ENCODE measurements at places on chromosomes 11 and 22.

- H3K27me3 ChIP-seq: no peaks in the 10 kb centered on the region
- no peak for DNase-seq
- H3K36me3 ChIP-seq: no peaks in the 10 kb centered on the region
- H3K4me3 ChIP-seq: no peak overlapping the region
These were observed 13.0 kb downstream of the MS4A3 start for GRCh38 chr11:60069450-60069849.

- H3K4me3 ChIP-seq: no peak overlapping the region
- DNase-seq: no peak
- H3K4me1 ChIP-seq: peaks cover 55% of the 10 kb centered on the region
- peak overlapping the region; percentile 30 for H3K27ac ChIP-seq
- no peaks in the 10 kb centered on the region for H3K36me3 ChIP-seq
- peaks cover 12% of the 10 kb centered on the region for H3K27me3 ChIP-seq
These were observed 554.2 kb downstream of the NTM start for GRCh38 chr11:131924457-131925201.

GRCh38 chr22:49153921-49154320 lies 673.8 kb downstream of the BRD1 start:
- H3K27ac ChIP-seq: no peak overlapping the region
- H3K4me1 ChIP-seq: peaks cover 70% of the 10 kb centered on the region
- no peak for DNase-seq
- no peaks in the 10 kb centered on the region for H3K36me3 ChIP-seq

GRCh38 chr11:97498891-97499290 lies 1109.1 kb downstream of the JRKL start:
- H3K4me1 ChIP-seq: no peaks in the 10 kb centered on the region
- no peaks in the 10 kb centered on the region for H3K36me3 ChIP-seq
- H3K4me3 ChIP-seq: no peak overlapping the region
- H3K27me3 ChIP-seq: no peaks in the 10 kb centered on the region
- H3K27ac ChIP-seq: no peak overlapping the region

DNA sequence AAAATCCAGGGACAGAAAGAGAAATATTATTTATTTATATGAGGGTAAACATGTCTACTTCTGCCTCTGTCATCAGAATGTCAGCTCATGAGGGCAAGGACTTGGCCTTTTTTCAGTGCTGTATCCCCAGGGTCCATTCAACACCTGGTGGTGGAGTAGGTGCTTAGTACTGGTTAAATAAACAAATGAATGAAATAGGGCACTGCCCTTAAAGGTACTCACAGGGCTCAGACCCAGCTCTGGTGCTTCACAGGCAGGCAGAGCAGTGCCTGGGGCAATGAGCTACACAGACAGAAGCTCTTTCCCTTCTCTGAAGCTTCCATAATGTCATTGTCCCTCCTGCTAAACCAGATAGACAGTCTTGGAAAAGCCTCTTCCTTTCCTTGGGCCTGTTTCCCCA lies 30.9 kb downstream of the P4HA3 start:
- DNase-seq: no peak
- H3K36me3 ChIP-seq: no peaks in the 10 kb centered on the region
- no peak overlapping the region for H3K27ac ChIP-seq
- H3K4me1 ChIP-seq: peaks cover 22% of the 10 kb centered on the region
- no peak overlapping the region for H3K4me3 ChIP-seq

- DNase-seq: no peak
- no peak overlapping the region for H3K27ac ChIP-seq
- no peaks in the 10 kb centered on the region for H3K27me3 ChIP-seq
- no peak overlapping the region for H3K4me3 ChIP-seq
- H3K36me3 ChIP-seq: no peaks in the 10 kb centered on the region
These were observed 69.7 kb downstream of the SLC17A6 start for GRCh38 chr11:22407921-22408320.

DNA sequence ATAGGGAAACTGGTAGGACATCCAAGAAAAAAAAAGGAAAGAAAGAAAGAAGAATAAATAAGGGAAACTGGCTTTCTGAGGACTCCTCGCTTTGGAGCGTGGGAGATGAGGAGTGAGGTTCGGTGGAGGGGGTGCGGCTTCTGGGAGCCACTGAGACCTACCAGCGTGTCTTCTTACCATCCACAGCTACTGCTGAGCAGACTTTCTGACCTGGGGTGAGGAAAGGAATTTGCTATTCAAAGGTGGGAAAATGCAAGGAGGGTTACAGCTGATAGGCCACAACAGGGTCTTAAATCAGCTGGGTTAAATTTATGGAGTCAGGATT lies 488 bp upstream of the SELENOM start:
- H3K4me1 ChIP-seq: peaks cover 22% of the 10 kb centered on the region
- H3K27me3 ChIP-seq: peaks cover 39% of the 10 kb centered on the region
- no peak for DNase-seq
- no peaks in the 10 kb centered on the region for H3K36me3 ChIP-seq
- peak overlapping the region; percentile 82 for H3K4me3 ChIP-seq
- peak overlapping the region; percentile 3 for H3K27ac ChIP-seq

- peaks cover 7% of the 10 kb centered on the region for H3K27me3 ChIP-seq
- H3K4me3 ChIP-seq: no peak overlapping the region
- H3K36me3 ChIP-seq: peaks cover 6% of the 10 kb centered on the region
- no peak overlapping the region for H3K27ac ChIP-seq
- no peaks in the 10 kb centered on the region for H3K4me1 ChIP-seq
- DNase-seq: no peak
These were observed 199.6 kb upstream of the ZBED5 start for GRCh38 chr11:11057472-11057854.

- H3K27ac ChIP-seq: peak overlapping the region; percentile 86
- no peak for DNase-seq
- peak overlapping the region; percentile 64 for H3K4me3 ChIP-seq
- peaks cover 15% of the 10 kb centered on the region for H3K36me3 ChIP-seq
- peaks cover 33% of the 10 kb centered on the region for H3K4me1 ChIP-seq
These were observed 8.6 kb downstream of the SNAP29 start for GRCh38 chr22:20867179-20868024.

- H3K4me3 ChIP-seq: no peak overlapping the region
- H3K36me3 ChIP-seq: no peaks in the 10 kb centered on the region
- no peak overlapping the region for H3K27ac ChIP-seq
- H3K4me1 ChIP-seq: peaks cover 29% of the 10 kb centered on the region
- peaks cover 3% of the 10 kb centered on the region for H3K27me3 ChIP-seq
- DNase-seq: no peak
These were observed 49.2 kb downstream of the GRAMD1B start for GRCh38 chr11:123479048-123479837.

DNA sequence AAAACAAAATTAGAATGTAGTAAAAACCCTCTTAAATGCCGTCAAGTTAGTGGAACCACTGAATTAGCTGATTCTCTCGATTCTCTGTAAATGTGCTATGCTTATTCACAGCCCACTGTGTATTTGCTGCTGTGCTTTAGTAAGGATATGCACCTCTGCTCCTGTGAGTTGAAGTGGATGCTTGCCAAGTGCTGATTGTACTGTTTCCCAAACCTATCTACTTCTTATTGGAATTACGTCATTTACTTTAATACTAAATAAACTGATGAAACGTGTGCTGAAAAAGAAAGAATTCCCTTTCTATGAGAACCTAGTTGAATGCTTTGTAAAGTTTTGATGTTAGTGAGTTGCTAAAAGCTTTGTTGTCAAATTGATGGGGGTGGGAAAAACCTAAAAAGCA lies 158.4 kb downstream of the LRRC4C start:
- peaks cover 2% of the 10 kb centered on the region for H3K36me3 ChIP-seq
- no peaks in the 10 kb centered on the region for H3K27me3 ChIP-seq
- H3K4me3 ChIP-seq: no peak overlapping the region
- no peak for DNase-seq

- H3K4me1 ChIP-seq: peaks cover 20% of the 10 kb centered on the region
- H3K4me3 ChIP-seq: no peak overlapping the region
- H3K27ac ChIP-seq: no peak overlapping the region
- no peaks in the 10 kb centered on the region for H3K36me3 ChIP-seq
These were observed 31.2 kb upstream of the ATXN10 start for GRCh38 chr22:45640291-45640940.

DNA sequence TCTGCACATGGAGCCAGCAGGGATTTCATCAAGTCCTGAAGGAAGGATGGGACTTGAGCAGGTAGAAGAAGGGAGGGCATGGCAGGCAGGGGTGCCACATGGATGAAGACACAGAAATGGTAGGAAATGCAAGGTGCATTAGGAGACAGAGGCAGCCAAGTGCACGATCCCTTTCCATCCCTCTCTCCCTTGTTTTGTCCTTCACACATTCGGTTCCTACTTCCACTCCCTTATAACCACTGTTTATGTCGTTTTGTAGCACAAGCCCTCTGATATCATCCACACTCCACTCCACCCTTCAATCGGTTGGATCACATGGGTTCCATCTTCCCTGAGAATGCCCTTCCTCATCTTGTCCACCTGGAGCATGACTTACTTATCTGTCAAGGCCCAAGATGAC lies 35.2 kb downstream of the IFT27 start:
- DNase-seq: no peak
- H3K27ac ChIP-seq: no peak overlapping the region
- H3K27me3 ChIP-seq: peaks cover 47% of the 10 kb centered on the region

DNA sequence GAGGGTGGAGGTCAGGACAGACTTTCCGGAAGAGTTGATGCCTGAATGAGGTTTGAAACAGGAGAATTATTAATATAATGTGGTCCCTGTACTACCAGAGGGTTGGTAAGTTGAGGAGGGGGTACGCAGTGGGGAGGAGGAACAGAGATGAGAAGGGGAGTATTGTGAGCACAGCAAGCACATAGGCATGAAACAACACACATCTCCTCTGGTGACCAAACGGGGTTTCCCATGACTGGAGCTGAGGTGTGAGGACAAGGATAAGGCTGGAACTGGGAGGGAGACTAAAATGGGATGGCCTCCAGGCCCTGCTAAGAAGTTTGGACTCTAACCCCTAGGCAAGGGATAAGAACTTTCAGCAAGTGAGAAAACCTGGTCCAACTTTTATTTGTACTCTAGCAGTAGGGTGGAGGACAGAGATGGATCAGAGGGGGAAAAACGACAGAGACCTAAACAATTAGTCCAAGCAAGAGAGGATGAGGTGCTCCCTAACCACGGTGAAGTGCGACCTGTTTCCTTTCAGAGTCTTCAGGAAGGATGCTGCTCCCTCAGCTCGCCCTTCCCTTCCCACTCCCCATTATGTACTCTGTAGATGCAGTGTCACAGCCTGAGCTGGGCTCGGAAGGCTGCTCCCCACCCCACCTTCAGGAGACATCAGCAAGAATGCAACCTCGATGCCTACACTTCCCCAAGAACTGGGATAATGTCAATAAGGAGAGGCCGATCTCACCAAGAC lies 59.2 kb downstream of the BTG4 start:
- H3K36me3 ChIP-seq: no peaks in the 10 kb centered on the region
- no peak overlapping the region for H3K27ac ChIP-seq
- H3K4me3 ChIP-seq: no peak overlapping the region
- H3K27me3 ChIP-seq: peaks cover 26% of the 10 kb centered on the region
- DNase-seq: no peak
- H3K4me1 ChIP-seq: peaks cover 20% of the 10 kb centered on the region

- DNase-seq: no peak
- peak overlapping the region; percentile 37 for H3K27ac ChIP-seq
- no peak overlapping the region for H3K4me3 ChIP-seq
- H3K36me3 ChIP-seq: peaks cover 5% of the 10 kb centered on the region
- peaks cover 7% of the 10 kb centered on the region for H3K27me3 ChIP-seq
These were observed 10.7 kb upstream of the CD5 start for GRCh38 chr11:61091373-61092279.

DNA sequence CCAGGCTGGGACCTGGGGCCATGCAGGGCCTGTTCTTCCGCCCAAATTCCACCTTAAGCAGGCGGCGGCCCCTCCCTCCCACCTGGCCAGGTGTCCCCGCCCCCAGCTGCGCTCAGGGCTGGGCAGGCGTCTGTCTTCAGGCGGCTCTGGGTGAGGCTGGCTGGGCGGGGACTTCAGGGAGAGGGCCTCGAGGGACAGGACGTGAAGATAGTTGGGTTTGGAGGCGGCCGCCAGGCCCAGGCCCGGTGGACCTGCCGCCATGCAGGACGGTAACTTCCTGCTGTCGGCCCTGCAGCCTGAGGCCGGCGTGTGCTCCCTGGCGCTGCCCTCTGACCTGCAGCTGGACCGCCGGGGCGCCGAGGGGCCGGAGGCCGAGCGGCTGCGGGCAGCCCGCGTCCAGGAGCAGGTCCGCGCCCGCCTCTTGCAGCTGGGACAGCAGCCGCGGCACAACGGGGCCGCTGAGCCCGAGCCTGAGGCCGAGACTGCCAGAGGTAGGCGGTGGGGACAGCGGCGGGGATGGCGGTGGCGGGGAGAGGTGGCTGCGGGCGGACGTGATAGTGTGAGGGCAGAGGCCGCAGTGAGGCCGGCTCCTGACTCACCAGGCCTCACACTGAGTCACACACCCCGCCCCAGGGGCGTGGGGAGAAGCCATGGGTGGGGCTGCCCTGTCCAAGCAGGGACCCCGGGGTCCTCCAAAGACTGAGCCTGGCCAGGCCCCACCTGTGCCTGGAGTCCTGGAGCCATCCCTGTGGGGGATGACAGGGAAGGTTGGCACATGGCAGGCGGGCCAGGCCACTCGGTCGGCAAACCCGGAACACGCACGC lies at the start of gene PKP3:
Gene PKP3, plus strand, starts transcription at position 176 of the 824 bp plus-strand sequence. Its CDS starts 84 bp downstream, at position 260.
- peaks cover 4% of the 10 kb centered on the region for H3K27me3 ChIP-seq
- peaks cover 9% of the 10 kb centered on the region for H3K4me1 ChIP-seq
- DNase-seq: no peak
- H3K27ac ChIP-seq: no peak within 1 kb of the TSS

DNA sequence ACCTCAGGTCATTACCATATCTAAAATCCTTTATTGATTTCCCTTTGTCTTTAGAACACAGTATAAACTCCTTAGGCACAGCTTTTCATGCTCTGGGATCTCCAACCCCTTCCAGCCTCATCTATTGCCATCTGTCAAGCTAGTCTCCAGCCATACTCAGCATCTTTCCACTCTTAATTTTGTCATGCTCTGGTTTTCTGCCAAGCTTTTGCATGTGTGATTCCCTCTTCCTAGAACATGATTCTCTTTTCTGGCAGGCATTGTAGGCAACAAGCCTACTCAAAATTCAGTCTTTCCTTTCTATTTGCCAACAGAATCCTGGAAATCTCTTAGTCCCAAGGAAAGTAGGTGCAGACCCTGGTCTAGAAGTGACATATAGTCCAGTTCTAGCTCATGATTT lies 35.5 kb upstream of the SLC6A5 start:
- H3K27ac ChIP-seq: no peak overlapping the region
- no peak overlapping the region for H3K4me3 ChIP-seq
- no peaks in the 10 kb centered on the region for H3K36me3 ChIP-seq
- no peak for DNase-seq
- peaks cover 17% of the 10 kb centered on the region for H3K27me3 ChIP-seq
- H3K4me1 ChIP-seq: no peaks in the 10 kb centered on the region

DNA sequence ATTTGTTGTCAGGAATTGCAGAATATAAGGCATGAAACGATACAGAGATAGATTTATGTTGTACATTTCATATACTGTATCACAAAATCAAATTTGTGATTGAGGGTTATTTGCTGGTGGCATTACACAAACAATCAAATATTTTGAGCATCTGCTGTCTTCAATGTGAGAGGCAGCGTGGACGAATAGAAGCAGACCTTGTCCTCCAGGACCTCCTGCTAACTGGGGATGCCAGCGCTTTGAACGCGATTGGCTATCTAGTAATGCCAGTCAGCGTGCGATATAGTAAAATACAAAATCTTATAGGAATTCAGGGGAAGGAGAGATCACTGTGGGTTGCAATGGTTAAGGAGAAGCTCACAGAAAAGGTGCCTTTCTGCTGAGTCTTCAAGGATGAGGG lies 631 bp upstream of the SNX19 start:
- peaks cover 34% of the 10 kb centered on the region for H3K27me3 ChIP-seq
- peaks cover 27% of the 10 kb centered on the region for H3K36me3 ChIP-seq
- peak overlapping the region; percentile 85 for H3K4me3 ChIP-seq
- no peak for DNase-seq

GRCh38 chr22:36304429-36304828 lies 51.5 kb downstream of the APOL1 start:
- DNase-seq: no peak
- H3K27ac ChIP-seq: no peak overlapping the region
- no peak overlapping the region for H3K4me3 ChIP-seq
- no peaks in the 10 kb centered on the region for H3K4me1 ChIP-seq

All from nephron progenitor cell (in vitro differentiated cells).